ENCODE measurements at places on chromosomes 4 and X.

GRCh38 chr4:53656421-53656981, 65.2 kb upstream of the LNX1 start:
- DNase-seq = no peak

DNA sequence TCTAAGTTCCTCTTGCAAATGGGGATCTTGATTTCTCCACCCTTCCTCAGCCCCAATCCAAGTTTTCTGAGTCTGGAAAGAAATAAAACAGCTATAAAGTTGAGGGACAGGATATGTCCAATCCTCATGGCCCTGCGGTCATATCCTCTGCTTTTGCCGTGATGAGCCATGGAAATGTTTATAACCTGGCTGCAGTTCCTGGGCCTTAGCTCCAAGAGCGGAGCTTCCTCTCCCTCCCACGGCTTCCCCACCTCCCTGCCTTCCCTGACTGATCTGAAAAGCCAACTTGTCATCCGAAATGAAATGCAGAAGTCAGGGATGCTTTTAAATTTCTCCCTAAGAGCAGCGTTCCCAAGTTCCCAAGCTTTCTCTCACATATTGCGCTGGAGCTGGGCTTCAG, 221.5 kb upstream of the SFRP2 start:
- no peak for DNase-seq

GRCh38 chrX:150605603-150606002, 37.2 kb downstream of the MTM1 start:
- no peak for DNase-seq

- no peak for DNase-seq
These were observed 75.6 kb downstream of the BMPR1B start for GRCh38 chr4:94833394-94833793.

DNA sequence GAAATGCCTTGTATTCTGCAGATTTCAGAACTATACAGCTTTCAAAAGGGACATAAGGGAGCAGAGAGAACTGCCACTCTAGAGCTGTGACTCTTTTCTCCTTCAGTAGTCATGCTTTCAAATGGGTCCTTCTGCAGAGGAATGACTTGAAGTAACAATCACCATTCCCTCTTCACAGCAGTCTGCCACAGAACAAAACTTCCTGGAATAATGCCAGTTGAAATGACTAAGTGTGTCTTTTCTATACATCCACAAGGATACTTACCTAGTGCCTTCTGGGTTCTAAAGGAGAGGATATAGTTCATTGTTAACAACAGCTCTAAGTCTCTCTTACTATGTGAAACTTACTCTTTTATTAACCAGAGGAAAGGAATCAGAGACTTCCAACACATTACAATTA, 515.4 kb upstream of the ATOH1 start:
- no peak for DNase-seq

GRCh38 chr4:93086356-93086755, 742.2 kb upstream of the ATOH1 start:
- no peak for DNase-seq

DNA sequence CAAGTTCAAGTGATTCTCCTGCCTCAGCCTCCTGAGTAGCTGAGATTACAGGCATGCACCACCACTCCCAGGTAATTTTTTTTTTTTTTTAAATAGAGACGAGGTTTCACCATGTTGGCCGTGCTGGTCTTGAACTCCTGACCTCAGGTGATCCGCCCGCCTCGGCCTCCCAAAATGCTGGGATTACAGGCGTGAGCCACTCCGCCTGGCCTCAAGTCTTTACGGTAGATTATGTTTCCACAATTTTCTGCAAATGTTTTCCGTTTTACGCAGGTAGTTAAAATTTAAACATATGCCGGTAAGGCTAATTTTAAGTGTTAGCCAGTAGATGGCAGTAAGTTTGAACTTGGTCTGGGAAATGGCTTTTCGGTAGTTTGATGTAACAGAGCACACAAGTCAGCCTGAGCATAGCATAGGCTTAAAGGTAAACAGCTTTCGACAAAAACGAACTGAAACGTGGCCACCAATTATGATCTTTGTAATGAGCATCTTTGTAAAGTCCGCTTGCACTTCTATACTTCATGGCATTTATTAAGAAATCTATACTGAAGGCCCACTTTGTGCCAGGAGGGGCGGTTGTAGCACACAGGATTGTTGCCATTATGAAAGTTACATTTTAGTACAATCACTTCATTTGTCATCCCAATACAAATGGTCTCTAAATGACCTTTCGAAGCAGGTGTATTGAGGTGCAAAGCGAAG, 31.1 kb downstream of the CCKAR start:
- DNase-seq = no peak

GRCh38 chr4:14336656-14337055, 665.6 kb upstream of the CPEB2 start:
- DNase-seq = no peak

DNA sequence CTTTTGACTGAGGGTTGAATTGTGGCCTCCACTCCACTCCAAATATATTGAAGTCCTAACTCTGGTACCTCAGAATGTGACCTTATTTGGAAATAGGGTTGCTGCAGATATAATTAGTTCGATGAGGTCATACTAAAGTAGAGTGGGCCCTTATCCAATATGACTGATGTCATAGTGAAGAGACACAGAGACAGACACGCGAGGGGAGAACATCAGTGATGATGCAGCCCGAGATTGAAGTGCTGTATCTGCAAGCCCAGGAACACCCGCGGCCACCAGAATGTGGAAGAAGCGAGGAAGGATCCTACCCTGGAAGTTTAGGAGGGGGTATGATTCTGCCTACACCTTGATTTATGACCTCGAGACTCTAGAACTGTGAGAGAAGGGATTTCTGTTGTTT, 279.0 kb downstream of the ANKRD50 start:
- DNase-seq = no peak

DNA sequence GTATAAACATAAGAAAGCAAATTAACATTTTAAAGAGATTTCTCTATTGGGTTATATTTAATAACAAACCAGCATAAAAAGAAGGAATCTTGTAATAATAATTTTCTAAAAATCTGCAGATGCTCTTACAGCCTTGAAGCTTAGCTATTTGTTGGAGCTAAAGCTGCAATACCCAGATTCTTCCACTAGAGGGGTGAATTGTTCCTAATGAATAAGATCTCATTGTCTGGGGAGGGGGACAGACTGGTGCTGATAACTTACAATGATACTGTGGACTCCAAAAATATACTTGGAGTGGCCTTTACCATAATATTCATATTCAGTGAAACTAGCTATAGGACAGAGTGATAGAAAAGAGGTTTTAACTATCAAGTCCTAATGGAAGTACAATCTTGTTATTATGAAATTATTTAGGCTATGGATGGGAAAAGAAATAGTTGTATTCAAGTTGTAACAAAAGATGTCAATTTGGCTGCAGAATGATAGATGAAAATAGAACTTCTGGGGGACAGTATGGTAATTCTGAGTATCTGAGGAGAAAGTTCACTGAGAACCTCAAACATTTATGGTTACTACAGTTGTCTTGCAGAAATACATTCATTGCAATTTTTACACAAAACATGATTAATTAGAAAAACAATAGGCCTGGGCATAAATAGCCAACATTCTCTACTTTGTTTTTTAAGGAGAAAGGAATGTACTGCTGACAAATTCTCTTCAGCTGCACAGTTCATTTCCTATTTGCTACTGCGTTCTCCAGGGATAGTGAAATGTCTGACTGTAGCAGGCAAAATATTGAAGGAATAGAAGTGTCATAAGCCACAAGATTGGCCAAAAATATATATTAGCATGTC, 443.3 kb downstream of the GBA3 start:
- no peak for DNase-seq

DNA sequence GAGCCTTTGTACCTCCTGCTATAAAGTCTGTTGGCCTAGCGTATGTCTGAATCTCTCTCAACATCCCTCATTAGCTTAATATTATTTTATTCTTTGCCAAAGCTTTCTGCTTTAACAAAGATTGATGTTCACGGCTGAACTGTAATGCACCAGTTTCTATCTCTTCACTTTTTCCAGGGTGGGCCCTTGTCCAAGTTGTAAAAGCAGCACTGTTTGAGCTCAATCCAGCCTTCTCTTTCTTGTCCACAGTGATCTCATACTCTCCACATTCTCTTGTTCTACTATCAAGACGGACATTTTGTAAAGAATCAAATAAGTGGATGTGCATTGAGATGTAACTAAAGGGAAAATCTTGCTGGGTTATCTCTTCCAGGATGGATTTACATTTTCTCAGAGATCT, 34.4 kb upstream of the RTL3 start:
- DNase-seq = no peak

- DNase-seq = no peak
These were observed 159.8 kb upstream of the JADE1 start for GRCh38 chr4:128649575-128650205.

GRCh38 chr4:183053681-183054080, 45.4 kb upstream of the WWC2 start:
- no peak for DNase-seq

- DNase-seq = no peak
These were observed 9.1 kb downstream of the BMPR1B start for GRCh38 chr4:94766856-94767255.

DNA sequence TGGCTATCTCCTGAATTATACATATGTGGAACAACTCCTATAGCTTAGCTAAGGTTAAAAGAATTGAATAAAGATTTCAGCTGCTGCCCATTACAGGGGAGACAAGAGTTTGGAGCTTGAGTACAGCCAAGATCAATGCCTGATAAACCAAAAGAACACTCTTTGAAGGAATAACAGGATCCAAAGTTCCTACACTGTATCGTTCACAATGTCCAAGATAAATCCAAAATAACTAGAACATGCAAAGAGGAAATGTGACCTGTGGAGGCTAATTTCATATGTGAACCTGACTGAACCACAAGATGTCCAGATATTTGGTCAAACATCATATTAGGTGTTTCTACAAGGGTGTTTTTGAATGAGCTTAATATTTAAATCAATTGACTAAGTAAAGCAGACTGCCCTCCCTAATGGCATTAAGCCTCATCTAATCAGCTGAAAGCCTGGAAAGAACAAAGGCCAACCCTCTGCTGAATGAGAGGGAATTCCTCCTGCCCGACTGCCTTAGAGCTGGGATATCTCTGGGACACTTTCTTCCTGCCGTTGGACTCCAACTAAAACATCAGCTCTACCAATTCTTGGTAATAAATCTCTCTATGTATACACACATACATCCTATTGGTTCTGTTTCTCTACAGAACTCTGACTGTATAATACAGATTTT, 19.2 kb downstream of the RFC1 start:
- DNase-seq = no peak
